ENCODE measurements at places on chromosomes 11 and 22.

DNA sequence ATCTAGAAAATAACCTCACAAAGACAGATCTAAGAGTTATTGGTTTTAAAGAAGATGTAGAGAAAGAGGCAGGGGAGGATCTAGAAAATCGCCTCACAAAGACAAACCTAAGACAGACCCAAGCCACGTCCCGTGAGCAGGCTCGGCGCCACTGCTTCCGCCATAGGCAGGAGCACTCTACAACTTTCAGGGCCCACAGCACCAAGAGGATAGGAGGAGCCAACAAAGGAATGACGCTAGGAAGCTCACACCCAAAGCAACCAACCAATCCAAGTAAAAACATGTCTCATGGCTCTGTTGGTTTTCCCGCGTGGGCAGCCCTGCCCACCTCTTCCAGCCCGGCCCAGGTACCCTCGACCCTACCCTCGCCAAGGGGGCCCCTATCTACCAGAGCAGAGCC lies 4167.4 kb upstream of the OR11H1 start:
- no peak for DNase-seq

DNA sequence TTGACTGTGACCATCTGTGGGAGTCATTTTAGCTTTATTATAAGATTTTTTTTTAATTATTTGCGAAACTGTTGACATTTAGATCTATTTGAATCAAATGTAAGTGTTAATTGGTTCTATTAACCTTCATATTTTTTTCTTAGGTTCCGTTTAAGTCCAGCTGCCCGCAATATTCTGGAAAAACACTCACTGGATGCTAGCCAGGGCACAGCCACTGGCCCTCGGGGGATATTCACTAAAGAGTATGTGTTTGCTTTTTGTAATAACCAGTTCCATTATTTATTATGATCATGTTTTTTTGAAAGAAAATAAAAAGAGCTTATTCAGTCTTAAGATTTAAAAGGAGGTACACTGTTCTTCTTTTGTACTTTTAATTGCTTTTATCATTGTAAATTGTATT lies 43.9 kb downstream of the PDHX start:
- no peak for DNase-seq

DNA sequence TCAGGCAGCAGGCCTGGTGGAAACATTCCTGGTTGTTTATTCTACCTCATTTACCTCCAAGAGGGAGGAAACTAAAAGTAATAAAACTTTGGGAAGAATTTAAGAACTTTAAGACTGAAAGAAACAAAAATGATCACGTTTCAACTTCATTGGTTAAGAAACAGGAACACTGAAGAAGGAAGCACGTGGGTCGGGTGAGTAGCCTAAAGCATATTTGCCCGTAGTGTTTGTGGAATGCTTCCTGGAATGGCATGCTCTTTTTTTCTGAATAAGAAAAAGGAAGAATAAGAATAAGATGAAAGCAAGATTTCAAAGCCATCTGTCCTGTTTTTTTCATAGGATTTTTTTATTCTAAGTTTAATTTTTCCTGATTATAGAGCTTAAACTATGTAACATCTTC lies 83.1 kb downstream of the WNT11 start:
- DNase-seq = no peak

DNA sequence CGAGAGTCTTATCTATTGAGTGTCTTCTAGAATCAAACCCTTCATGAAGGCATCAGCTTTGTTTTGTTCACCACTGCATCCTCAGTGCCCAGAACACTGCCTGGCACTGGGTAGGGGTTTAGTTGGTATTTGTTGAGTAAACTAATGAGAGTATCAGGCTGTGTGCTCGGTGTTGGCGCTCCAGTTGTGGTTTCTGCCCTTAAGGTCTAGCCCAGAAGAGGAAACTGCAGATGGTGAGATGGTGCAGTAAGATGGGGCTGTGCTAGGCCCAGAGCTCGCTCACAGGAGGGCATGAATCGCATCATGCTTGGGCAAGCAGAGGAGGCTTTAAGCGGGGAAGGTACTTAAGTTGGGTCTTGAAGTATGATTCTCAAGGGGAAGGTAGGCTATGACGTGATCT lies 97.2 kb downstream of the FBXO7 start:
- DNase-seq = no peak

DNA sequence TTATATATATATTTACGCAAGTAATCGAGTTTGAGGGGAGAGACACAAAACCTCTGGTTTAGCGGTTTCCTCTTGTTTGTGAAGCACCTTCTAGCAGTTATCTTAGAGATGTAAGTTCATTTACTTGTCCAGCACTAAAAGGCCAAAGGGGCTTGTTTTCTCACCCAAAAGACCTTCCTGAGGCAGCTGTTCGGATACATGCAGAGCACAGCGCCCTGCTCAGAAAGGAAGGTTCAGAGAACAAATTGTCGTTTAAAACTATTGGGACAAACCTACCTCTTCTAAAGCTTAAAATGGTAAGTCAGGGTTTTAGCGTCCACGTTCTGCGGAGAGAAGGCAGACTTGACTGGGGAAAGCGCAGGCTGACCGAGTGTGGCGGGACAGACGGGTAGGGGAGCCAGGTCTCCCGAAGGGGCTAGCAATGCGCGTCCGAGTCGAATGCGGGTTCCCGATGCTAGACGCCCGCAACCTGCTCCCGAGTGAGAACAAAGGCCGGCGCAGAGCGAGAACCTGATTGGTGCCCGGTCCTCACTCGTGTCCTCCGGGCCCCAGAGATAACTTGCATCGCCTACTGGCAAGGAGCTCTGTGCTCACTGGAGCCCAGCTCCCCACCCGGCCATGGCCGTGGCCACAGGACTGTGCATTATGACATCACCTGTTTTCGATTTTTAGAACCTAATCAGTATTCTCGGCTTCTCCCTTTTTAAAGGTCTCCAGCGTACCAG lies 1.0 kb upstream of the SESN3 start:
- peak; percentile 46 for DNase-seq

DNA sequence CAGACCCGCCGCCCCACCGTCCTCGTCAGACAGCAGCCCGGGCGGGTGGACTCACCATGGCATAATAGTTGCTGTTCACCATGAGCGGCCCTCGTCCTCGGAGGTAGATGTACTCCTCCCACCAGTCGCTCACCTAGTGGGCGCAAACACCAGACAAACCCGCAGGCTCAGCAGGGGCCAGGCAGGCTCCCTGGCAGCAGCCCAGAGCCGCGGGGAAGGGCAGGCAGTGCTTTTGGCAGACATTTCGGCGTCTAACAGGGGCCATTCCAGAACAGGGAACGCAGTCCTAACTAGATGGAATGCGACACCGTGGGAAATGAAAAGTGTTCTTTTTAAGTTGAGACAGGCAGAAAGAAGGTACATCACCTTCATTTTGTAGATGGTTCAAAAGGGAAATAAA lies 44.9 kb downstream of the CPT1A start:
- peak; percentile 21 for DNase-seq

- no peak for DNase-seq
Measured at GRCh38 chr11:120977266-120978137, 46.4 kb upstream of the TBCEL start.

- DNase-seq = no peak
Measured at GRCh38 chr11:11105361-11105760, 247.5 kb upstream of the ZBED5 start.

DNA sequence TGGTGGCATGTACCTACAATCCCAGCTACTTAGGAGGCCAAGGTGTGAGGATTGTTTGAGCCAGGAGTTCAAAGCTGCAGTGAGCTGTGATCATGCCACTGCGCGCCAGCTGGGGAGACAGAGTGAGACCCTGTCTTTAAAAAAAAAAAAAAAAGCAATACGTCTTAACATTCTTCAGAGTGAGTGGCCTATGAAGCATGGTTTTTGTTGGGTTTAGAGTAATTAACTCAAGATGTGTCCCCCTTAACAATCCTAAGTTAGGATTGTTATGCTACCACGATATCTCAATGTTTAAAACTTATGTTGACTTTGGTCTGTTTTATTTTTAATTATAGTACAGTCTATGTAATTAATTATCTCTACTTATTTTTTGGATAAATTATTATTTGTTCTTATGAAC lies 156.1 kb downstream of the HIPK3 start:
- DNase-seq = no peak

- peak; percentile 8 for DNase-seq
Measured at GRCh38 chr11:7965386-7965785, at the start of gene NLRP10. NLRP10 (minus strand) TSS chr11:7965447; CDS start chr11:7963495, 1,952 bp downstream.

DNA sequence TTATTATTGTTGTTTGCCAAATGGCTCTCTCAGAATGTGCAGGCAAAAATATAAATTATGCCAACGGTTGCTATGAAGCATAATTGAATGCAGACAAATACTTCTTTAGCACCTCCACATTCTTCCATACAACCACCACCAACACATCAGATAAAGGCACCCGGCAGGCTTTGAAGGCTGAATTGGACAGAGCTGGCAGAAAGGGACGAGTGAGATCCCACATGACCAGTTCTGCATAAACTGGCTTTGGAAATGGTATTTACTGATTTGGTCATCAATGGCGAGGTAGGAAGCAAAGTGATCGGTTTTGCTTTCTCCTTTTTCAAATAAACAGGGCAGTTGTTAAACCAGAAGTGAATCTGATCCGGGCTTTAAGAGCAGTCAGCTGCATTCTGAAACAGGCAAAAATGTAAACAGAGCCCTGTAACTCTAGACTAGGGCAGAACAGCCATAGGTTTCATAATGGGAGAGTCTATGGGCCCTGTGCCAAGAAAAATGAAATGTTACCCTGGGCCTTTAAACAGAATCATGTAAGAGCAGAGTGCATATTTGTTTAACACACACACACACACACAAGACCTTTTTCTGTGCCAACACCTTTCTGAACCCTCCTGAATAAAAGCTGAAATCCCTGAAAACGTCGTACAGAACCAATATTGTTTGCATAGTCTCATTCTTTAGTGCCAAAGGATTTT lies 97.7 kb downstream of the MPPED2 start:
- peak; percentile 94 for DNase-seq

Measured in choroid plexus epithelial cell (primary cell).